ENCODE measurements at places on chromosomes 5 and 9. TPM values are rescaled to one million over a fixed set of nuclear protein-coding genes. Genes with fewer than 3 reads are reported as not detected.

DNA sequence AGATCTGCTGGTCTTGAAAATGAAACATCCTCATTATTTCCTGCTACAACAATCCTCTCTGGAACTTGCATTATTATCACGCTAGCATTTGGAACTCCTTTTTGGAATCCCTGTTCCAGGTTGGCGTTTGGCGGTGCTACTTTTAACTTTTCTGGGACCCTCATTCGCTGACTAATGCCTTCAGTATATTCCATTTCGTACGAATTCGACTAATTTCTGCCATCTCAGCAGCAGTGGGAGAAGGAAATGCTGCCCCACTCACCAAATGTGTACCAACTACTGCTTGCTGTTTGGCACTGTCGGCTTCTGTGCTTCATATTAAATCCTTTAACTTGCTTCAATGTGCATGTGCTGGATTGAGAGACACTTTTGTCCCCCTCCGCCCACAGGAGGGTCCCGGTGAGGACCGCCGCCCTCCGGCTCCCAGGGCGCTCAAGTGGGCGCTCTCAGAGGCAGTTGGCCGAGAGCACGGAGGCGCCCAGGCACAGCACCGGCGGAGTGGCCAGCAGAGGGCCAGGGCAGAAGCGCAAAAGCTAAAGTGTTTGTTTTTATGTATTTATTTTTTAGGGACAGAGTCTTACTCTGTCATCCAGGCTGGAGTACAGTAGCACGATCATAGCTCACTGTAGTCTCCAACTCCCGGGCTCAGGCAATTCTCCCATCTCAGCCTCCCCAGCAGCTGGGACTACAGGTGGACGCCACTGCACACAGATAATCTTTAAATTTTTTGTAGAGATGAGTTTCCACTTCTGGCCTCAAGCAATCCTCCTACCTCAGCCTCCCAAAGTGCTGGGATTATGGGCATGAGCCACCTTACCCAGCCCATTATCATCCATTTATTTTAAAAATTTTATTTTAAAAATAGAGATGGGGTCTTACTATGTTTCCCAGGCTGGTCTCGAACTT lies 11.9 kb downstream of the PDE6A start:
- DNase-seq, result no peak

GRCh38 chr9:10612641-10613398 lies at the start of gene PTPRD:
Gene PTPRD, minus strand, starts transcription at chr9:10613002.
- peak; percentile 41 for DNase-seq

- DNase-seq, result no peak
Measured at GRCh38 chr9:115462623-115463022, 344.7 kb upstream of the TNC start.

GRCh38 chr5:82772281-82772680 lies 304.9 kb downstream of the TMEM167A start:
- no peak for DNase-seq

DNA sequence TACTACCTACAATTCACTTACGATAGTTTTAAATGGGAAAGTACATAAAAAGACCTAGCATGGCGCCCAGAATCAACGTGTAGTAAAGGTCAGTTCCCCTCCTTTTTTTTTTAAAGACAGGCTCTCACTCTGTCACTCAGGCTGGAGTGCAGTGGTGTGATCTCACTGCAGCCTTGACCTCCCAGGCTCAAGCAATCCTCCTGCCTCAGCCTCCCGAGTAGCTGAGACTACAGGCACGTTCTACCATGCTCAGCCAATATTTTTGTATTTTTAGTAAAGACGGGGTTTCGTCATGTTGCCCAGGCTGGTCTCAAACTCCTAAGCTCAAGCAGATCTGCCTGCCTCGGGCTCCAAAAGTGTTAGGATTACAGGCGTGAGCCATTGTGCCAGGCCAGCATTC lies 40.7 kb upstream of the MTMR12 start:
- DNase-seq, result no peak

- DNase-seq, result no peak
Measured at GRCh38 chr5:43256261-43256966, 56.8 kb downstream of the HMGCS1 start.

DNA sequence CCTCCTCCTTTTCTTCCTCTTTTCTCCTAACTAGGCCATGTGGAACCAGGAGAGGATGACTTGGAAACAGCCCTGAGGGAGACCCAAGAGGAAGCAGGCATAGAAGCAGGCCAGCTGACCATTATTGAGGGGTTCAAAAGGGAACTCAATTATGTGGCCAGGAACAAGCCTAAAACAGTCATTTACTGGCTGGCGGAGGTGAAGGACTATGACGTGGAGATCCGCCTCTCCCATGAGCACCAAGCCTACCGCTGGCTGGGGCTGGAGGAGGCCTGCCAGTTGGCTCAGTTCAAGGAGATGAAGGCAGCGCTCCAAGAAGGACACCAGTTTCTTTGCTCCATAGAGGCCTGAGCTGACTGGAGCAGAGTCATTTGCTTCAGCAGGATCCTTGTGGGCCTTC lies 13.7 kb downstream of the NUDT2 start:
- no peak for DNase-seq

GRCh38 chr9:73575101-73576060 lies 423.7 kb downstream of the ANXA1 start:
- DNase-seq, result no peak

- DNase-seq, result no peak
Measured at GRCh38 chr5:109756543-109757185, 66.9 kb downstream of the MAN2A1 start.

DNA sequence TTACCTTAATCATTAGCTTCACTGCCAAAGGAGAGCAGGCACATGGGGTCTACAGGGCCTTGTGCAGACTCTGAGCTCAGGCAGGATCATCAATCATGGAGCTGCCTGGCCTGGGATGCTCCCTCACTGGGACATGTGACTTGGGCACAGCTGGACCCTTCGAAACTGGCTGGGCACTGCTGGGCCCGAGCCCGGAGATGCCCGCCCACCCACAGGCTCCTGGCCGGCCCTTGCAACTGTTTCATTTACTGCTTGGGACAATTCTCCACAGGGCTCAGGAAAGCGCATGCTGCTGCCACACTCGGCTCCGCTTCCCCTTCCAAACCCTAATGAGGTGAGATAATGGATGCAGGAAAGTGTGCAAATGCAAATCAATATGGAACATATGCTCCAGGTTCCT lies 387.5 kb downstream of the TRIM36 start:
- DNase-seq, result no peak

GRCh38 chr5:43348861-43349363 lies 35.7 kb upstream of the HMGCS1 start:
- no peak for DNase-seq

GRCh38 chr5:134493461-134494055 lies 31.9 kb upstream of the JADE2 start:
- DNase-seq, result no peak

DNA sequence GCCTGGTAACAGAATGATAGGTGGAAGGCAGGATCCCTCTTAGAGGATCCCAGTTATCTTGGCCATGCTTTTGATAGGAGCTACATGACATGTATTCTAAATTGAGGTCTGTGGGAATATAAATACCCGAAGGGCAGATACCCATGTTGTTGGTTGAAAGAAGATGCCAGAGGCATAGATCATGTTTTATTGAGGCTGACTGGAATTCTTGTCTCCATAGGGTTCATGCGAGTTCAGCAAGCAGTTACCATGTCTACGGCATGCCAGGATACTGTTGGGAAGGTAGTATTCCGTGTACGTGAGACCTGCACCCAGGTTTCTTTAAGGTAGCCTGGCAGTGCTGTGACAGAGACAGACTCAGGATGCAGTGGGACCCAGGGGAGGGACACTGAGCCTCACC lies 230.7 kb downstream of the NR3C1 start:
- no peak for DNase-seq

DNA sequence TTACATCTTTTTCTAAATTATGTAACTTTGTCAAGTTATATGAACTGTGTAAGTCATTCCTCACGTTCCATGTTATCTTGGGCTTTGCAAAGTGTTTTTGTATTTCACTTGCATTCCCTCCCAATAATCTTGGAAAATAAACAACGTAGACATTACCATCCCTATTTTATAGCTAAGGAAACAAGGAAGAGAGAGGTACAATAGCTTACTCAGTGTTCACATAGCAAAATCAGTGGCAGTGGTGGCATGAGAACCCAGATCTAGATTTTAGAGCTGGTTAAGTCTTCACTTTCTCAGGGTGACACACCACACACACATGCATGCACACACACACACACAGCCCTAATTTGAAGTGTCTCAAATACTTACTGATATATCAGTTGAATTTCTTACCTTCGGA lies 34.1 kb downstream of the NSA2 start:
- no peak for DNase-seq

- no peak for DNase-seq
Measured at GRCh38 chr5:67998709-67999261, 216.8 kb upstream of the PIK3R1 start.

GRCh38 chr5:44827681-44828080 lies 18.9 kb downstream of the MRPS30 start:
- DNase-seq, result no peak

DNA sequence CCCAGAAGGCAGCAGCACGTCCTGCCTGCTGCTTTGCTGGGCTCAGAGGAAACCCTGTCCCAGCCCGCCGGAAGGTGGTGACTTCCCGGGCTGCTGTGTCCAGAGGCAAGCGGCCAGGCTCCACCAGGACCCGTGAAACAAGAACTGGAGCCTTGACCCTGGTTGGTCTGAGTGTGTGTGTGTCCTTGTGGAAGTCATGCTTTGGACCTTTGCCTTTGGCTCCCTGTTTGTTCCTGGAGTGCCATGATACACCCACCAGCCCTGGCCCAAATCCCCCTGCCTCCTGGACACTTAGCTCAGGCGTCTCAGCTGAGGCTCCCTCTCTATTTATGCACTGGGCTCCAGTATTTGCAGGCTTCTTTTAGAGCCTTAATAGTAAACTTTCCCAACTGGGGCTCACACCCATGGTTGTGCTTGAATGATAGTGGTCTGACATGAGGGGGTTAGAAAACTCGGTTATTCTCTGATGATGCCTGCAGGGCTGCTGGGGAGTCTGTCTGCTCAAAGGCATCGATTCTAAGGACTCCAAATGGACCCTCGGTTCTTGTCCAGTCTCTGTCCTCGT lies 72.2 kb downstream of the C9orf50 start:
- DNase-seq, result no peak

- DNase-seq, result no peak
Measured at GRCh38 chr9:128361296-128361985, 9.7 kb upstream of the URM1 start.

DNA sequence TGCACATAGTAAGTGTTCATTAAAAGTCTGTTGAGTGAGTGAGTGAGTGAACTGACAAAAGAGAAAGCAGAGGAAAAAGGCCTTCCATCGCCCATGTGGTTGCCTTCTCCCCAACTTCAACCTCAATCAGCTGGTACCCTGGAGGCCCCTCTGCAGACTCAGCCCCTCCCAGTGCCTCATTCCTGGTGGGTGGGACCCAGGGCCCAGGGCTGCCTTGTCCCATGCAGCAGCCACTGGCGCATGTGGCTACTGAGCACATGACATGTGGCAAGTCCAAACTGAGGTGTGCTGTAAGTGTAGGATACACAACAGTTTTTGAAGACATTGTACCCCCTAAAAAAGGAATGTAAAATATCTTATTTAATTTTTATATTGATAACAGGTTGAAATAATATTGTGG lies 29.6 kb downstream of the NDUFA8 start:
- DNase-seq, result no peak

- no peak for DNase-seq
Measured at GRCh38 chr5:4928409-4928808, 211.7 kb upstream of the ADAMTS16 start.

GRCh38 chr5:54717870-54718269 lies 200.3 kb downstream of the SNX18 start:
- no peak for DNase-seq

DNA sequence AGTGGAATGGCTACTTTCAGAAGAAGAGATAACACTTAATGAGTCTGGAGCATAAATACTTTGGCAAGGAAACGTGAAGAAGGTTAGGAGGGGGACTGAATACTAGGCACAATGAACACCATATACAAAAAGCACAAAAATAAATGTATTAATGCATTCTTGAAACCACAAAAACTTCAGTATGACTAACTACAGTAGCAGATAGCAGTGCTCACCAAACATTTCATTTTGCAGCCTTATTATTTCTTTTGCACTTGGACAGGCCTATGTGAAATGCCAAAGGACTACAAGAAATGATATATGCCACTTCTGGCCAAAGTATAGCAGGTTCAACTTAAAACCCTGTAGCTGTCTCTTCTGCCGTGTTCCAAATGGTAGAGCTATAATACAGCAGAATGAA lies 26.3 kb downstream of the UBQLN1 start:
- no peak for DNase-seq

- no peak for DNase-seq
Measured at GRCh38 chr5:160175438-160176218, 53.7 kb upstream of the FABP6 start.

- DNase-seq, result no peak
Measured at GRCh38 chr5:173963182-173963838, 25.7 kb upstream of the C5orf47 start.

DNA sequence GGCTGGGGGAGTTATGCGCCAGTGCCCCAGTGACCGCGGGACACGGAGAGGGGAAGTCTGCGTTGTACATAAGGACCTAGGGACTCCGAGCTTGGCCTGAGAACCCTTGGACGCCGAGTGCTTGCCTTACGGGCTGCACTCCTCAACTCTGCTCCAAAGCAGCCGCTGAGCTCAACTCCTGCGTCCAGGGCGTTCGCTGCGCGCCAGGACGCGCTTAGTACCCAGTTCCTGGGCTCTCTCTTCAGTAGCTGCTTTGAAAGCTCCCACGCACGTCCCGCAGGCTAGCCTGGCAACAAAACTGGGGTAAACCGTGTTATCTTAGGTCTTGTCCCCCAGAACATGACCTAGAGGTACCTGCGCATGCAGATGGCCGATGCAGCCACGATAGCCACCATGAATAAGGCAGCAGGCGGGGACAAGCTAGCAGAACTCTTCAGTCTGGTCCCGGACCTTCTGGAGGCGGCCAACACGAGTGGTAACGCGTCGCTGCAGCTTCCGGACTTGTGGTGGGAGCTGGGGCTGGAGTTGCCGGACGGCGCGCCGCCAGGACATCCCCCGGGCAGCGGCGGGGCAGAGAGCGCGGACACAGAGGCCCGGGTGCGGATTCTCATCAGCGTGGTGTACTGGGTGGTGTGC lies at the start of gene RXFP3:
RXFP3 (plus strand) TSS at position 6 of the 636 bp plus-strand sequence; CDS start at position 361, 355 bp downstream.
- DNase-seq, result no peak

DNA sequence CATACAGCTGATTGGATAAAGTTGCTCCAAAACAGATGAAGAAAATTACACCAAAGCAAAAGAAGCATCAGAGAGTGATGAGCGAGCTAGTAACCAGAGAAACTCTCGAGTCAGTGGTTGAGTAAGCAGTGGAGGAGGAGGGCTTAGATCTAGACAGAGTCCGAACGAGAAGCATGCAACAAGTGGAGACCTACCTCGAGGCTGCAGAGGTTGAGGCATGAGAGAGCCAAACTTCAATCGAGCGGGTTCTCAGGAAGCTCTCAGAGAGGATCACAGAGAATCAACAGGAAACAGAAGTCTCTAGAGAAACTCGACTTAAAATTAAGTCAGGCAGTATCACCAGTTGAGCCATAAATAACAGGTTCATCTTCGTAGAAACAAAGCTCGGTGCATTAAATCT lies 6.1 kb downstream of the RUSC2 start:
- no peak for DNase-seq

The FBXL7 gene
- 15.3 TPM for total RNA-seq

The SH3RF2 gene
- 1.0 TPM for total RNA-seq

The OBP2B gene
- not detected for total RNA-seq

The GPRIN1 gene
- 1.3 TPM for total RNA-seq

The IL7R gene
- 1.5 TPM for total RNA-seq

The RAPGEF1 gene
- 18.9 TPM for total RNA-seq

The PGM5 gene
- total RNA-seq, result 206 TPM

The ZNF883 gene
- total RNA-seq, result 2.9 TPM

The LCN10 gene
- total RNA-seq, result not detected

The PCDHGC4 gene
- total RNA-seq, result 6.8 TPM

The NUTM2F gene
- not detected for total RNA-seq

The SPARC gene
- 5,536 TPM for total RNA-seq

The FOXD4L3 gene
- not detected for total RNA-seq
